Stimulated activated CD8-positive, alpha-beta memory T cell treated with anti-CD3 and anti-CD28 coated beads, Interleukin-15, amount 100 ng/mL, for 48 hours (primary cell): ENCODE measurements at places on chromosomes 13 and 19.

DNA sequence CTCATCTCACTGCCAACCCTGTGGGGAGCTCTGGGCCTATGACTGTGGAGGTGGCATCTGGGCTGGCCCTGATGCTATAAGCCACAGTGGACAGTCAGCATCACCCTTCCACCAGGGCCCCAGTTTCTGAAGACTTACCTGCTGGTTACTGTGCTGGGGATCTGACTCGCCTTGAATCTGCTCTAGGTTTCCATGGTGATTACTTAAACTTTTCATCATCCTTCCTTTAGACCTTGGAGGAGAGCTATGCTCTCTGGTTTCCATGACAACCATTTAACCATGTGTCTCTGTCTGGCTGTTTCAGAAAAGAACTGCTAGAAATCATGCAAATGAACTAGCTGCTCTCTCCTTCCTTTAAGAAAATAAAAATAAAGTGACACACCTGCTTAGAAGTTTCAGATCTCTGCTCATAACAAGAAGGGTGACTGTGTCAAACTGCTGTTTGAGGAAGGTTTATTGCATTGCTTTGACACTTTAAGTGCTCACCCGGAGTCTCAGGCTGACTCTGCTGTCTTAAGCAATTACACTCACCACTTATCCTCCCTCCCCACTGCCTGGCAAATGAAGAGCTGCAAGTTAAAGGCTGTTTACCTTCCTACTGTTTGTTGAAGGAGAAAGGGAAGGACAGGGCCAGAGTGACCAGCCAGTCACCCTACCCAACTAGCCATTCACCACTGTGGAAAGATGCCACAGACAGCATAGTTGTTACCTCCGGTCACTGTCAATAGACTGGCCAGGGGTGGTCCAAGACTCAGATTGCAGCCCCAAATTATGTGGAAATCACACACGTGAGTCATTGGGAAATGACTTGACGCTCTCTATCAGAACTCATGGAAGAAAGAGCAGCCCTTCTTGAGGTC, 87.6 kb downstream of the HSPH1 start:
- DNase-seq = peak; percentile 49

DNA sequence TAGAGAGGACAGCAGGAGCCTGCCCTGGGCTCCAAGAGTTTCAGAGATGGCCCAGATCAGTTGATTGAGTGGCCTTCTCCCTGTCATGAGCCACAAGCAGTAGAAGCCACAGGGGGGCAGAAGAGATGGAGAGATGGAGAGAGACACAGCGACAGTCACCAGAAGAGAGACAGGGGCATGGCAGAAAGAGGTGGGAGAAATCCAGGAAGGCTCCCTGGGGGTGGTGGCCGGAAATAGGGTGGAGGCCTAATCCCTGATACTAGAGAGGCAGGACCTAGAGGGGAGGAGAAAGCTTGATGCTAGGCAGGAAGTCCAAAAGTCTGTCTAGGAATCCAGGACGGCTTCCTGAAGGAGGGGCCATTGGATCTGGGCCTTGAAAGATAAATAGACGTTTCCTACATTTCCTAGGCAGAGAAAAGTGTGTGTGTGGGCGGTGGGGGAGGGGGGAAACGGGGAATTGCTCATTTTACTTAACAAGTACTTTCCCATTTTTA, 9.6 kb upstream of the TPM4 start:
- no peak for DNase-seq

DNA sequence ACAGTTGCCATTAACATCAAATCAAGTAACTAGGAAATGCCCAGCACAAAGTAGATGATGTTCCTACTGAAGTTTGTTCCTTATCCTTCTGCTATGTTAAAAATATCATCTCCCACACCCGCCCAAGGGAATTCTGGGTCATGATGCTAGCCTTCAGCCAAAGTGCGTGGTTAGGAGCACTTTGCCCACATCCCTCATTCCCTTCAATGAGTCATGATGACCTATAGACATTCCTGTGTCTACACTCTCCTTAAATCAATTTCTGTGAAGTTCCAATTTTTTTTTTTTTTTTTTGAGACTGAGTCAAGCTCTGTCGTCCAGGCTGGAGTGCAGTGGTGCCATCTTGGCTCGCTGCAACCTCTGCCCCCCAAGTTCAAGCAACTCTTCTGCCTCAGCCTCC, 17.0 kb downstream of the RXFP2 start:
- no peak for DNase-seq

DNA sequence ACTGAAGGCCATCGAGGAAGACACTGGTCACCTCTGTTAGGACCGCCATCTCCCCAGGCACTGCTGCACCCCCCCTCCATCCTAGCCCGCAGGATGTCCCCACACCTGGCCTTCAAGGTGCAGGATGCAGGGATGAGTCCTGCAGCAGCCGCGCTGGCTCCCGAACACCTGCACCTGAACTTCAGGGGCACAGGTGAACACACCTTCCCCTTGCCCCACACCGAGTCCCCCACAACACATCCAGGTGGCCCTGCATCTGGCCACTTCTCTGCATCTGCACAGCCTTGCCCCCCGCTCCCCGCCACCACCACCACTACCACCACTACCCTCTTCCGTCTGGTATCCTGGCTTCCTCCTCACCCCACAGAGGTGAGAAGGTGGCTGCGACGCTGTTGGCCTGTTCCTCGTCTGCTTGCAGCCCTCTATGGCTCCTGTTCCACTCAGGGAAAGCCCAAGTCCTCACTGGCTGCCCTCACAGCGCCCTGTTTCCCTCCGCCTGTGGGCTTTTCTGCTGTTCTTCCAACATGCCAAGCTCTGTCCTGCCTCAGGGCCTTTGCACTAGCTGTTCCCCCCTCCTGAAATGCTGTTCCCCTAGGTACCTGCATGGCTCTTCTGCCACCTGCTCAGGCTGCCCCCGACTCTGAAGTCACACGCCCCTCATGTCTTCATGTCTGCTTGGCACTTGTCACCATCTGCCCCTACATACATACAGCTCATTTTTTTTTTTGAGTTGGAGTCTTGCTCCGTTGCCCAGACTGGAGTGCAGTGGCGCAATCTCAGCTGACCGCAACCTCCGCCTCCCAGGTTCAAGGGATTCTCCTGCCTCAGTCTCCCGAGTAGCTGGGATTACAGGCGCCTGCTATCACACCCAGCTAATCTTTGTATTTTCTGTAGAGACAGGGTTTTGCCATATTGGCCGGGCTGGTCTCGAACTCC, 1.4 kb upstream of the CERS1 start:
- no peak for DNase-seq

DNA sequence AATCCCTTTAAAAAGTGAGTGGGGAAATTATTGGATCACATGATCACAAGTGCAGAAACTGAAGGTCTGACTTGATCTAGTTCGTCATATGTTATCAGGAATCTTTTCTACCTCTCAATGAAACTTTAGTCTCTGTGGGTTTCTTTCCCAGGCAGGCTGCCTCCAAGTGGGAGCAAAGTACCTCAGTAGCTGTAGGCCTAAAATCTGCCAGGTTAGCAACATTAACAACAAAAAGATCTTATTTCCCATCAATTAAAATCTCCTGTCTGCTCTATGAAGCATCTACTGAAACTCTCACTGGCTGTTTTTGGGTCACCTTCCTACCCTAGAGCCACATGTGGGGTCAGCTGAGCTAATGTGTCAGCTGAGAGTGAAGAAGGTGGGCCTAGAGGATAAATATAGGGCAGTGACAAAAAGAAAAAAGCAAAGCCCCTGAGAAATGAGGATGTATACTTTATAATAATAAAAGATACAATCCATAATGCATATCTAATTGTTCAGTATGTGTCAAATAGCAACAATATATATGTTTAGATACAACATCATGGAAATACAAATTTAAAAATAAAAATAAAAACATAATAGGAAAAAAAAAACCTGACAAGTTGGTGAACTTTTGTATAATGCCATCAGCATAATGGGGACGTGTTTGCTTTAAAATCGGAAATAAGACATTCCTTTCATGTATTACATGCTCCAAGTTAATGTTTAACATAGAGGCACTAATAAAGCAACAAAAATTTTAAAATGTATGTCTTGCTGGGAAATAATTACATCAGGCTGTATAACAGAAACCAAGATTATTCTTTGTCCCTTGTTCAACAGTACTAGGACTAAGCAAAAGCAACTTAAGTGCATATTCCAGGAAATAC, 141.1 kb downstream of the GPC5 start:
- DNase-seq = no peak

GRCh38 chr19:17005000-17005399, 21.6 kb downstream of the CPAMD8 start:
- DNase-seq = no peak
